Mucosa of gallbladder (tissue), 1 donor: ENCODE measurements at places on chromosomes 1 and 21.

- DNase-seq, result no peak
These were observed 292.5 kb downstream of the TTLL7 start for GRCh38 chr1:83706354-83706938.

- DNase-seq, result no peak
These were observed 21.1 kb upstream of the GPR157 start for GRCh38 chr1:9149837-9150581.

DNA sequence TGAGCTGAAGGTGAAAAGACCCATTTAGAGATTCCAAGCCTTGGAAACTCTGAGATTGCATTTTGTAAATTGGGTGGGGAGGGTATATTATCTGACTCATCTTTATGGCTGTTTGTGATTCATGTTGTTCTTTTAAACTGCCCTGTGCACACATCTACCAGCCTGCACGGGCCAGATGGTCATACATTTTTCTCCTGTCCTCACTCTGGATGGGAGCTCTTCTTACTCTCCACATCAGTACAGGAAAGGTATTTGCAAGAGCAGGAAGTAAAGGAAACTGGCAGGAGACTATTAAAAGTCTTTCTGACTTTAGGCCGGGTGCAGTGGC, 14.3 kb upstream of the NMNAT2 start:
- DNase-seq, result no peak

DNA sequence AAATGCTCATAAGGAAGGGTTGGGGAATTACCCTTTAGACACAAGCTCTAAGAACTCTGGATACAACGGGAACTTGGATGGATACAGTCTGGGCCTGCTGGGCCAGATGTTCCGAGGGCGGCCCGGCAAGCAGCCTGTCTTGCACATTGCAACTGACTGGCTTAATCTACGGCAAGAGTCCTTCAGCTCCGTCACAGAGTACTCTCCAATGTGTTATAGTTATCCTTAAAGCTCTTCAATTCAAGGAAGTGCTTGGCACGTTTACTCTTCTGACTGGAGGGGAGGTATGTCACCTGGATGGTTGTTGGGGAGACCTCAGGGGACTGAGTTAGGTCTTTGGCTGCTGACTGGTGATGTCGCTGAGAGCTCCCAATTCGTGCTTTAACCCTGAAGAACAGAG, 1.1 kb upstream of the CFAP141 start:
- DNase-seq, result no peak

DNA sequence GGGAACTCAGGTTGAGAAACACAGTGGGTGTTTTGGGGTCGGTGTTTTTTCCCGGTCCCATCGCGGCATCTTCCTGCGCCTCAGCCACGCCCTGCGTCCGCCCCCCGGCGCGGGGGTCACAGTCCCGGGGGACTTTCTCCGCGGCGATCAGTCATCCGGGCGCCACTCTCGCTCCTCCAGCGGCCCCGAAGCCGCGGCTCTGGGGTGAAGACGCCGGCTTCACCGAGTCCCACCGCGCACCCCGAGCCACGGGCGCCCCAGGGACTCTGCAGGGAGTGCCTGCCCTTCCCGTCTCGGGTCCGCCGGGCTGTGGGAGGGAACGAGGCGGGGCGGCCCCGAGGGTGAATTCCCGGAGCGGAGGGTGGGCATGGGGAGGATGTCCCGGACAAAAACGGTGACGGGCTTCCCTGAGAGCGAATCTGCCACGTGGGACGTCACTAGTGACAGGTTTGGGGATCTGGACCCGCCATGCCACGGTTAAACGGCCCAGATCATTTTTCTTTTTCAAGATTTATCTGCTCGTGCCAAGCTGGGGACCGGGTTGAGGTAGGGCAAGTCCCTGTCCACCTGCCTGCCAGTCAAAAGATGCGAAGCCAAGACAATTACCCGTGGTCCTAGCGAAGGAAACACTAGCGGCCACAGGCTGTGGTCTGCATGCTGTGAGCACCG, 717 bp upstream of the BATF3 start:
- peak; percentile 15 for DNase-seq

GRCh38 chr1:115665319-115666096, 23.7 kb downstream of the VANGL1 start:
- no peak for DNase-seq

DNA sequence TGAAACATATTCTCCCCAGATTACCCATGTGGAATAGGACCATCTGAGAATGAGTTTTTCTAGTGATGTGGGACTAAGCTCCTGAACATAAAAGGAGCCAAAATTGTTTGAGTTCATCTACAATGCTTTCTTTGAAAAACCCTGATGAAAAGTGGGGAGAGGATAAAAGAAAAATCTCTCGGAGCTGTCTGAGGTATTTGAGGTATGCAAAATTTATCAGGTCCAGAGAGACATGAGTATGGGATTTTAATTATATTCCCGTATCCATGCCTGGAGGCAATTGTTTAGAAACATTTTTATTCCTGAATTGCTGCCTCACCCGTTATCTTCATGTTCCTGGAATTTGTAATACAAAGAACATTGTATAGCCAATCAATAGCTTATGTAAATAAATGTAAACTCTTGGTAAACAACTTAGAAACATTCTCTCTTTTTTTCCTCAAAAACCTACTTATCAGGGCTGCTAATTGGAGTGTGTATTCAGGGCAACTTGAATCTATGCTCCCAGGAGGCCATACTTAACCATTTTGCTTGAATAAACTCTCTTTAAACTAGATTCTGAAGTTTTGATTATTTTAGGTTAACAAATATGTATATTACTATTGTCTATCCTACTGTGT, 109.3 kb upstream of the OLFM3 start:
- no peak for DNase-seq

DNA sequence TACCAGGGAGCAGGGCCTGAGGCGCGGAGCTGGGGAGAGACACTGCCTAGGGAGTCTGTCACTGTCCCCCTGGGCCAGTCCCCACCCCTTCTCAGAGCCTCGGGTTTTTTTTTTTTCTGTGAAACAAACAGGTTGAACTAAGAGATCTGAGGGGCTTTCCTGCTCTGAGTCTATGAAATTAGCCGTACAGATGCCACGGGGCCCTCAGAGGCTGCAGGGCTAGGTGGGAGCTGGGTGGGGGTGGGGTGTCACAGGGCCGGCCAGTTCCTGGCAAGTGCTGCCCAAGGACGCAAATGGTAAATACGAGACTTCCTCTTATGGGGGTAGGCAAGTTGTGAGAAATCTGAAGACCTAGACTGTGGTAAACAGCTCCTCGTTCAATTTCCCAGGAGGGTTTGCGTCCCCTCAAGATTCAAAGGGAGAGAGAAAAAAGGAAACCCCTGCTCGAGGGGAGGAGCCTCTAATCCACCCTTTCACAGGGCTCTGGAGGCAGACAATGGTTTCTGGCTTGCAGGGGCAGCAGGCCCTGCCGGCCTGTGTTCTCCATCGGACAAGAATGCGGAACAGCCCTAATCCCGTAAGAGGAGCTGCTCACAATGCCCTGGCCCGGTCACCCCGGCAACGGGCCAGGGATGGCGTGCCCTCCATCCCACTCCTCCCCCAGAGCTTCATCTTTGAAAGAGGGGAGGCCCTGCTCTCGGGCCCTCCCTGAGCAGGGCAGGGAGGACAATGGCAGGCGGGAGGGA, 7.8 kb downstream of the NUAK2 start:
- DNase-seq, result peak; percentile 67
